ENCODE measurements at places on chromosomes 11 and 22. TPM values are rescaled to one million over a fixed set of nuclear protein-coding genes. Genes with fewer than 3 reads are reported as not detected.

Gene BRD1
- total RNA-seq = 38.8 TPM

DNA sequence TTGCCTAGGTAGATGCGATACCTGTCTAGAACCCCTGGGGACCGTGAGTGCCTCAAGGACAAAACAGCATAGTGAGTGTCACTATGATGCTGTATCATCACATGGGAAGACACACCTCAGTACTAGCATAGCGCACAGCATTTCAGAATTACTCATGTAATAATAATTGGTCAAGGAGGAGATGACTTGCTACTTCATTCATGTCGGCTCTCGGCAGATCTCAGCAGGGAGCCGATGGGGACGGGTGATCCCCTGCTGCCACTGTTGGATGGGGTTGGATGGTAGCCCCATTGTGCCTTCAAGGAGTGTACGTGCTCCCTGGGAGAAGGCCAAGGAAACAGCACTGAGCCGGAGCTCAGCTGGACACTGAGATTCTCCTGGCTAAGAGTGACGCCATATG, 186.9 kb downstream of the EFCAB6 start:
- no peak for DNase-seq

Gene STK33
- 1.7 TPM for total RNA-seq

Gene TIMM10
- 68.5 TPM for total RNA-seq

DNA sequence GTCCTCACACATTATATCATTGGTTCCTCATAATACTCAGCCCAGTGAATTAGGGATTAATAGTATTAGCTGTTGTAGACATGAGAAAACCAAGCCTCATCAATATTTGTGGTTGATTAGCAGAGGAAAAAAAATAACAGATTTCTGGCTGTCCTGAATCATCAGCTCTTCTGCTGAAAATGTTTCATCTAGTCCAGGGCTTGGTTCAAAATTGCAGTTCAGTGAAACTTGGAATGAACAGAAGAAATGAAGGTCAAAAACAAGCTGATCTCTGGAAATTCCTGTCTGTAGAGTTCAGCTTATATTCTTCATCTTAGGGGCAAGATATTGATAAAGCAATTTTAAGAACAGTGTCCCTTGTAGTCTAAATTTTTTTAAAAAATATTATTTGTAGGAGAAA, 361.1 kb upstream of the CCDC179 start:
- no peak for DNase-seq

- no peak for DNase-seq
Observed at GRCh38 chr11:43931717-43932039, 10.8 kb upstream of the C11orf96 start.

- no peak for DNase-seq
Observed at GRCh38 chr11:5831196-5831829, 10.4 kb downstream of the OR52E6 start.

DNA sequence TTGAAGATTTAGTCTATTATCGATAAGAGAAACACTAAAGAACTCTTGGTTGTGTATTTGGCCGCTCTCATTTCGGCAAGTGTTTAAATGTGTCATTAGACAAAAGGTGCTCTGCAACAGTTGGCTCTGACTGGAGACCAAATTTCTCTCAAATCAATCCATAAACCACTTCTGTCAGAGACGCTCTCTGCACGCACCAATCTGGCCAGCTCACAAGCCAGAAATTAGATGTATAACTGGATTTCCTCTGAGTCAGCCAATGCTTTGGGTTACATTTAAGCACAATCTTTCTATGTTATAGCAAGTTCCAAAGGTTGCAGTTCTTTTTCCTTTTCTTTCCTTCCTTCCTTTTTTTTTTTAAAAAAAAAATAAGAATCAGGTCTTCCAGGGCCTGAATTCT, 17.6 kb upstream of the PARVA start:
- DNase-seq = no peak

Gene CENPM
- total RNA-seq = 69.3 TPM

- peak; percentile 72 for DNase-seq
Observed at GRCh38 chr11:662689-663274, 25.7 kb downstream of the DRD4 start.
